ENCODE measurements at places on chromosomes 16 and 17.

GRCh38 chr17:66677201-66677981 lies 157.5 kb upstream of the CACNG5 start:
- no peak for DNase-seq

DNA sequence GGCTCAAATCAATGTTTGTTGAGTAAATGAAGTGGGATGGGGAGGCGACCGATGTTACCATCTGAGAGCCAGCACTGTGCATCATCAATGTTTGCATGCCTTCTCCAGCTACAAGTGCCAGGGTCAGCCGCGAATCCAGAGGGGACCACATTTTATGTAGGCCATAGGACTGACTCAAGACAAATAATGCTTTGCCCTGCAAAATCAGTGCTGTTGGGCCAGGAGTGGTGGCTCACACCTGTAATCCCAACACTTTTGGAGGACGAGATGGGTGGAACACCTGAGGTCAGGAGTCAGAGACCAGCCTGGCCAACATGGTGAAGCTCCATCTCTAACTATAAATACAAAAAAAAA lies 53.1 kb upstream of the WSB1 start:
- no peak for DNase-seq

- no peak for DNase-seq
Observed at GRCh38 chr17:6610011-6610410, 30.5 kb downstream of the KIAA0753 start.

- no peak for DNase-seq
Observed at GRCh38 chr16:57803134-57803990, 1.1 kb upstream of the KIFC3 start.

DNA sequence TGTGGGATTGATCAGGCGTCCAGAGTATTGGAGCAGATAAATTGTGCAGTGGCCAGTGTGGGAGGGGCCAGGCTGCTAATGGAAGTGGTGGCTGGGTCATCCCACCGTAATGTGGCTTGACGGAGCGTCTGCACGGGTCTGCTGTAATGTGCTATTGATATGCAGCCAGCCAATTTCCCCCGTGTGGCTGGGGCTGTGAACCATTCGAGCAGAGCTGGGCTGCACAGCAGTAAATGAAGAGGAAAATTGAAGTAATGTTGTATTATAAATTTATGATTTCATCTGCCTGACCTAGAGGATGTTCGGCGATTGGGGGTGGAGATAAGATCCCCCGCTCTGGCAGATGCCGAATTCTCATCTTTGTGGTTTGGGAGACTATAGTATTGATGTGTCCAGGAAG lies 121.5 kb downstream of the CCDC182 start:
- DNase-seq: no peak

DNA sequence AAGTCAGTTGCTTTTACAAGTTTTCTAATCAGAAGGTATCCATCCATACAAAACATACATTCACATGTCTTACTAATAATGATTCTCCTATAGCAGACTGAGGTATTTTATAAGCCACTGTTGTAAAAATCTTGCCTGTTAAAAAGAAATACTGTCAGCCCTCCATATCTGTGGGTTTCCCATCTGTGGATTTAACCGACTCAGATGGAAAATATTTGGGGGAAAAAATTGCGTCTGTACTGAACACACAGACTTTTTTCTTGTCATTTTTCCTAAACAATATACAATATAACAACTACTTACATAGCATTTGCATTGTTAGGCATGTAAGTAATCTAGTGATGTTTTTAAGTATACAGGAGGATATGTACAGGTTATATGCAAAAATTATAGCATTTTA lies 90.4 kb downstream of the PARN start:
- DNase-seq: no peak

GRCh38 chr17:81432941-81433340 lies 37.7 kb downstream of the BAHCC1 start:
- DNase-seq: no peak

GRCh38 chr16:31093132-31093703 lies 1.4 kb downstream of the VKORC1 start:
- no peak for DNase-seq

GRCh38 chr16:89691986-89692569 lies 5.6 kb downstream of the CDK10 start:
- no peak for DNase-seq

DNA sequence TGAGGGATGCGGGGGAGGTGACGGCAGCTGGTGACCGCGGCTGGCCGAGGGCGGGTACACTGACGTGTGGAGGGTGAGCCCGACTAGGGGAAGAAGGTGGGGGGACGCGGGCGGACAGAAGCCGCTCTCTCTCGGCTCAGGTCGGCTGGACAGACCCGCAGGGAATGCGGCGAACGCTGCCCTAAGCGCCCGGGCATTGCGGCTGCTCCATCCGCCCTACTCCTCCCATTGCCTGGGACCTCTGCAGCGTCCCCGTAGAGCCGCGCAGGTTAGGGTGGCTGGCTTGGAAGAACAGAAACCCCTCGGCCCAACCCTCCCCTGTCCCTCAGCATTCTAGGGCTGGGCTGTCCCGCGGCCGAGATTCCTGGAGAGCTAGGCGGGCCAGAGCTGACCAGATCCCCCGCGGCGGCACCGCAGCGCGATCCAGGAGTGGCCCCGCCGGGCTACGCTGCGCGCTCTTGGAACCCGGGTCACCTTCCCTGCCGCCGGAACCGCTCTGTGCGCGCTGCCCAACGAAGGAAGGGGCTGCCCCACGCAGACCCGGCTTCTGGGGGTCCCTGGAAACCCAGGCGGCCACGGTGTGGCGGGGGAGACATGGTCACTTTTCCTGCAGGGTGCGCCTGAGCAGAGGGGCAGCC lies 3.0 kb downstream of the DLX4 start:
- DNase-seq: no peak

- DNase-seq: no peak
Observed at GRCh38 chr16:56984639-56985038, 4.7 kb upstream of the NLRC5 start.

GRCh38 chr16:49754495-49755312 lies 101.2 kb downstream of the ZNF423 start:
- no peak for DNase-seq

DNA sequence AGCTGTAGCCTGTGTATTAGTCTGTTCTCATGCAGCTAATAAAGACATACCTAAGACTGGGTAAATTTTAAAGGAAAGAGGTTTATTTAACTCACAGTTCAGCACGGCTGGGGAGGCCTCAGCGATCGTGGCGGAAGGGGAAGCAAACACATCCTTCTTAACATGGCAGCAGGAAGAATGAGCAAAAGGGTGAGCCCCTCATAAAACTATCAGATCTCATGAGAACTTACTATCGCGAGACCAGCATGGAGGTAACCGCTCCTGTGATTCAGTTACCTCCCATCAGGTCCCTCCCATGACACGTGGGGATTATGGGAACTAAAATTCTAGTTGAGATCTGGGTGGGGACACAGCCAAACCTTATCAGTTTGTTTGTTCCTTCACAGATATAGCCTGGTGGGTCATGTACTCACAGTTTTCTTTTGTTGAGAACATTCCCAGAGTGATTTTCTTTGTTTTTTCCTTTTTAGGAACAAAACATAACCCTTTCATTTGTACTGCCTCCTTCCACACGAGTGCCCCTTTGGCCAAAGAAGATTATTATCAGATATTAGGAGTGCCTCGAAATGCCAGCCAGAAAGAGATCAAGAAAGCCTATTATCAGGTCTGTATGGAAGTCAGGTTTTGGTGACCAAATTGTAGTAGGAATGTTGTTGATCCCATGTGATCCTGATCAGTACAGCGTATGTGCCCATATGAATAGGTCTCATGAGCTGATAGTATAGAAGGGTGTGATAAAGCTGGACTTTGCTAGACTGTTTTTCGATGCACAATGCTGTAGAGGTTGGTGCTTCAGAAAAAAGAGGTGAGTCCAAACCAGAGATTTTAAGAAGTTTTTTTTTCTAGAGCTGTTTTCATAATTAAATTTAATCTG lies 8.5 kb downstream of the DNAJA3 start:
- DNase-seq: no peak

- DNase-seq: no peak
Observed at GRCh38 chr17:31535581-31535981, 144.1 kb downstream of the RAB11FIP4 start.

GRCh38 chr16:79628501-79628975 lies 28.0 kb upstream of the MAF start:
- DNase-seq: no peak

DNA sequence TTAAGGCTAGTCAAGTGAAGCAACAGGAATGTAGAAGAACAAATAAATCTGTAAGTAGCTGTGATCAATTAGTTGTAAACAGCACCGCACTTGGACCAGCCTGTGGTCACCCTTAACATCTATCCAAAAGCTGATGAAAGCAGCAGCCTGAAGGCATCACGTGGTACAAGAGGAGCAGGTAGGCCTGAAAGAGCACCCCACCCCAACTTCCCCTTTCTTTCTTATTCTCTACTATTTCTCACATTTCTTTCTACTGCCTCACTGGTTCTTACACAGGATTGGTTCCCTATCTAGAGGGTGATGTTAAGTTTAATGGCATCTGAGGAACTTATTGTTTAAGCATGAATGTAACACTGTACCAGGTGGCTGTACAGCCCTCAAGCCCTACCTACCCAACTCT lies 42.6 kb upstream of the CLEC18B start:
- no peak for DNase-seq

GRCh38 chr17:4160294-4160859 lies 17.4 kb downstream of the CYB5D2 start:
- DNase-seq: no peak

DNA sequence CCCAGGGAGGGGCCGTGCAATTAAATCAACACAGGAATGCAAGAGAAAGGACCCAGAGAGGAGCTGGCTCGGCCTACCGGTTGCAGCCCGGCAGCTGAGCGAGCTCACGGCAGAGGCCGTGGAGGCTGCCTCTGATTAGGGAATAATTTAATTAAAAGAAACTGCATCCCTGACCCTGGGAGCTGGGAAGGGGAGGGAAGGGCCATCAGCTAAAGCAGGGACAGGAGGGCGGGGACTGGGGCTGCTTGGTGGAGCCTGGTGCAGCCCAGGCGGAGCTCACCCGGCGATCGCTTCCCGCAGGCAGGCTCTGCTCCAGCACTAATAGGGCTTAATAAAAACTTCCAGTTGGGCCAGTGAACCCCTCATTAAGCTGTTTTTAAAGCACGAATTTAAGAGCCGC lies 43.4 kb downstream of the LMF1 start:
- no peak for DNase-seq

- DNase-seq: no peak
Observed at GRCh38 chr17:57605675-57606105, 139.4 kb downstream of the CCDC182 start.

- no peak for DNase-seq
Observed at GRCh38 chr16:69013991-69014390, 91.5 kb upstream of the HAS3 start.

- DNase-seq: peak; percentile 49
Observed at GRCh38 chr16:2983706-2984136, 3.5 kb upstream of the PKMYT1 start.

- DNase-seq: no peak
Observed at GRCh38 chr17:79905832-79906231, 66.6 kb upstream of the CBX4 start.

DNA sequence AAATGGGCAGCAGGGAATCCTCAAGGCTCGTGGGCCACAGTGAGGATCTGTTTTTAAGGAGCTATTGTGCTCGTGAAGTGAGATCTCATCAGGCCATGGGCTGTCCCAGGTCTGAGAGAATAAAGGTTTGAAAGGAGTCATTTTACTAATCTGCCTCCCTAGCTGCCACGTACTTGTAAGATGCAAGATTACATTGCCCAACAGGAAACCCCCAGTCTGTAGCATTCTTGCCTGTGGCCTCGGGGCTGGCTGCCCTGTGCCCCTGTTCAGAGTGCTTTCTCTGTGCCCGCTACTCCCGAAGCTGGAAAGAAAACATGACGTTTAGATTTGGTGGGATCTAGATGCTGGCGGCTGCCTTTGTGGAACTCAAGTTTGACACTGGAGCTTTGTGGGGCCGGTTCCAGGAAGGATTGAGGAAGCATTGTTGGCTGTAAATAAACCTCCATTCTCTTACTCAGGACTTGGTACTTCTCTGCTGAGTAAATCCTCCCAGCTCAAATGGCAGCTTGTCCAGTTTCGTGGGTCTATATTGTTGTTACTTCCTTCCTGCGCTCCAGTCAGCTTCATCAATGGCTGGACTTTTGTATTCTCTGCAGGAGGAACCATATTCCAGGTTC lies 21.2 kb downstream of the SAP30BP start:
- DNase-seq: no peak

DNA sequence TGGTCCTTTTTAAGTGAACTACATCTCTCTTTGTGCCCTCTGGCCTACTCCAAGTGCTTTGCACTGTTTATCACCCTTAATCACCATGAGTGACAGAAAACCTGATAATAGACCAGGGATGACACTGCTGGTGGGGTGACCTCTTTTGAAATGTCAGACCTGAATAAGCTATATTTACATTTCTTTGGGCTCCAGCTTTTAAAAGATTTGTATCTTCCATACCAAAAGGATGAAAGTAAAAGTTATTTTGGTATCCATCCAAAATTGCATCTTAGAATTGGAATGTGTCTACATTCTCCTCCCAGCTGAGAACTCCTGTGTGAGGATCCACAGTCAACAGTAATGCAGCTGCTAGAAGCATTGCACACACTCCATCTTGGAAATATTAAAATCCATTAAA lies 370.0 kb downstream of the CDH11 start:
- DNase-seq: no peak

- DNase-seq: no peak
Observed at GRCh38 chr17:39939106-39939505, 11.6 kb downstream of the LRRC3C start.

DNA sequence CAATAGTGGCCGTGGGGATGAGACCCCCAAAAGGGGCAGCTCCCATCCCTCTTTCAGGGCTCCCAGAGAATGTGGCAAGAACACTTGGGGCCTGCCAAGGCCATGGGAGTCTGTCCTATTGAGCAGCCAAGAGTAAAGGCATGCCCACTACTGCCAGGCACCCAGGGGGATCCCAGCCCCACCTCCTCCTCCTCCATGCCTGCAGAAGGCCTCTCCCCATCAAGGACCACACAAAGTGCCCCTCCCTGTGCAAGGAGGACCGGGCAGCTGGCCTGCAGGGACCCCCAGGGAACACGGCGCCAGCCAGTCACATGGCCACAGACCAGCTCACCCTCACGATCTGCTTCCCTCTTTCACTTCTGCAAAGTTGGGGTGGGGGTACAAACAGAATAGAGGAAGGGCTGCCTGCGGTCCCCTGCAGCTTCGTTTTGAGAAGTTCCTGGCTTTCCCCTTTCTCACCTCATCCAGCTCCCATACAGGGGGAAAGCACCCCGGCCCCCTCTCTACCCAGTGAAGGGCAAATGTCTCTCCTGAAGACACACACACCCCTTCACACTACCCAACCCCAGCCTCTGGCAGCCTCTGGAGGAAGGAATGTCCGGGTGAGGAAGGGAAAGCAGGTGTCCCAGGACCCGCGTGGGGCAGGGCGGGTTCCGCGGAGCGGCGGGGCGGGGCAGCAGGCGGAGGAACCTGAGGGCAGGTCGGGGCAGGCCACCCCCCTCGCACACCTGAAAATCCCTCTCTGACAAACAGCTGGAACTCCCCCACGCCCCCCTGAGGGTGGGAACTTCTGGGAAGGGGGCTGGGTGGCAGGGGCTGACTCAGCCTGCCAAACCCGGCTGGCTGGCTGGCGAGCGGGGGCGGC lies 2.0 kb downstream of the PPP1R9B start:
- peak; percentile 80 for DNase-seq

GRCh38 chr16:80122115-80122514 lies 418.7 kb upstream of the DYNLRB2 start:
- DNase-seq: no peak

Measured in stimulated activated CD4-positive, alpha-beta T cell treated with anti-CD3 and anti-CD28 coated beads, Interleukin-15, amount 100 ng/mL, for 1 hour (primary cell).